ENCODE measurements at places on chromosomes 3 and 15.

DNA sequence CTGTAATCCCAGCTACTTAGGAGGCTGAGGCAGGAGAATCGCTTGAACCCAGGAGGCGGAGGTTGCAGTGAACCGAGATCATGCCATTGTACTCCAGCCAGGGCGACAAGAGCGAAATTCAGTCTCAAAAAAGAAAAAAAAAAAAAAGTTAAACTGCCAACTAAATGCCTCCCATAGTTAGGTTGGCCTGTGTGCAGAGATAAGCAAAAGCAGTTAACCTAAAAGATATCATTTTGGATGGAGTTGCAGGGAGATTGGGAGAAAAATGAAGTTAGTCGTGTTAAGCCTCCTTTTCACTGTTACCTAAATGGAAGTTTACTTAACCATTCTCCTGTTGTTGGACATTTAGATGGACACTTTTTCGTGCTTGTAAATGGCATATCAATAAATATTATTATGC lies 11.4 kb upstream of the FETUB start:
- DNase-seq: no peak

- no peak for DNase-seq
Measured at GRCh38 chr3:72606005-72606800, 242.0 kb downstream of the SHQ1 start.

GRCh38 chr3:10557250-10557649 lies 51.9 kb upstream of the ATP2B2 start:
- DNase-seq: no peak

GRCh38 chr3:484341-484740 lies 287.8 kb downstream of the CHL1 start:
- DNase-seq: no peak

- no peak for DNase-seq
Measured at GRCh38 chr3:108122276-108122675, 31.4 kb upstream of the CD47 start.

DNA sequence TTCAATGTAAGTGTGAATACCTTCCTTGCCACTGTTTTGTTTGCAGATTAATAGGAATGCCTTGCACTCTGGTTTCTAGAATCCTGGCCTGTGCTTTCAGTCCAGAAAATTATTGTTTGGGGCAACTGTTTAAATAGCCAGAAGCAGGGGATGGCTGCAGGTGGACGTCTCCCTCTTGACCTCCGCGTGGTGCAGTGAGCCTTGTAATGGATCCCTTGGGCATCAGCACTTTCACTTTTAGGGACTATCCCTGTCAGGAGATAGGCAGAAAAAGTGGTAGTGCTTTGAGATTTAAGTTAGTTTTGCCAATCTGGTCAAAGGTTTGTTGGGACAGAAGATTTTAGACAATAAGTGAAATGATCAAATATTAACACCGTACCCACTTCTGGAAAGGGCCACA lies 178.6 kb upstream of the BHLHE40 start:
- DNase-seq: no peak

DNA sequence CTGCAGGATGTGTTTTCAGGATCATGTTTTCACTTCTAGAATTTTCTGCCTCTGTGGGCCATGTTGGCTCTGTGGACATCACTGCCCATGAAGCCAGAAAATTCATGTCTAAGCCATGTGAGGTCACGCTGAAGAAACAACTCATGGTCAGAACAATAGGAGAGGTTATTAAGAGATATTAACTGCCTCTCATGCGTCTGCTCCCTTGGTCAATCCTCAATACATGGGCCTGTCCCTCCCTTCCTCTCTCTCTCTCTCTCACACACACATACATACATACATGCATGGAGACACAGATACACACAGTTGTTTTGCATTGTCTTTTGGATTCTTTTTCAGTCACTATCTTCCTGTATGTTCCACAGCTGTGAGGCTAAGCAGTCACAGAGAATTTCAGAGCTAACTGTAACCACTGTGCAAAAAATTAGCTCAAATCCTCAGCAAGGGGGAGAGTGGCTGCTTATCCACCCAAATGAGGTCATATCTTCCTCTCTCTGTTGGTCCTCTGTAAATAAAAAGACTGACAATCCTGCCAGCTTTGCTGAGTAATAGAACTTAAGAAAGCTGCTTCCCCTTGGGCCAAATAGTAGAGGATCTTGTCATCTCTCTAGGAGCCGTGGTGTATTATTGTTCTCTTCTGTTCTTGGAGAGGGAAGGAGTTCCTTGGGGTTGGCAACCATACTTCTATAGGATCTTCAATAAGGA lies 45.6 kb downstream of the LRTM1 start:
- no peak for DNase-seq

DNA sequence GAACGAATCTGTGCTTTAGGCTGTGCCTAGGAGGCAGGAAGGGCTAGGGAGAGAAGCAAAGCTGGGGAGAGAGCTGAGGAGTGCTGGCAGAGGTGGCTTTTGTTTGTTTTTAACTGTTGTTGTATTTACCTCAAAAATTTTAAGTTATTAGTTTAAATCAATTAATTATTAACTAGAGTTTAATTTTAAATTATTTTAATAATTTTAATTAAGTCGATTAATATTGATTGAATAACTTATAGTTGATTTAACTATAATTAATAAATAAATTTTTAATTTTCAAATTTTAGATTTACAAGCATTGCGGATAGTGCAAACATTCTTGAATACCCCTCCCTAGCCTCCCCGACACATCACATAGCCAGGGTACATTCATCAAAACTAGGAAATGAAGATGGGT lies 30.6 kb downstream of the KLF15 start:
- no peak for DNase-seq

GRCh38 chr3:151362751-151363174 lies 21.8 kb downstream of the P2RY12 start:
- DNase-seq: no peak

DNA sequence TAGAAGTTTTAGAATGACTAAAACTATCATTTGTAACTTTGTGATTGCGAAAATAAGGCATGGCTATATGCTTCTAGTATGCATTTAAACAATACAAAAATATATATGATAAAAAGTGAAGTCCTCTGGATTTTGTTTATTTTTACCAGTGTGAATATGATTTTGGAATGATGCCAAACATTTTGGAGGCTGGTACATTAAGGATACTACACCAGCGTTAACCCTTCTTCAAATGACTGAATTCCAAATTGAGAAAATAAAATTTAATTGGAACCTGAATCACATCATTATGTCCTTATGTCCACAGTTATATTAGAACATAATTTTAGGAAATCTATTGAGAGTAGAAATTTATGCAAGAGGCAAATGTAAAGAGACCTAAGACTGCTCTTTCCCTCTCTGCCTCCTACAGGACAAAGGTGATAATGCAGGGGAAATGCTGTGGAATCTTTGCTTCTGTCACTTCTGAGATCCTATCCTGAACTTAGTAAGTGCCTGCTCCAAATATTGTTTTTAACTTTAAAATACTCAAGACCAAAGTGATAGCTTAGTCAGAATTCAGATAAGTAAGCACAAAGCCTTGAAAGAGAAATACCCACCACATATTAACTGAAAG lies 121.1 kb upstream of the NANOGP8 start:
- DNase-seq: no peak

DNA sequence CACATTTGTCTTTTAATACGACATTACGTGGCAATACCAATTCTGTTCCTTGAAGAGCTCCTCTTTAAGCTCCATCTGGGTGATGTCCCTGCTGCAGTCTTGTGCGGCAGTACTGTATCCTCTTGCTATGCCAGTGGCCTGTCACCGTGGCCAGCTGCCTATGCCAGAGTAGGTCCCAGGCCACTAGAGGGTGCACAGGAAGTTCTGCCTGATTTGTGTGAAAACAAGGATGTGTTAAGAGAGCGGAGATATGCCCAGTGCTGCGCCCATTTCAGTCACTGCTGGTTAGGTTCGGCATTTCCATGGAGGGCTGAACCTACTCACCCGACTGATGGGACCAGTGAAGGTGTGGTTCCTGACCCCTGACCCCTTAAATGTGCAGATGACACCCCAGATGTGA lies 25.2 kb downstream of the NIPA1 start:
- no peak for DNase-seq

DNA sequence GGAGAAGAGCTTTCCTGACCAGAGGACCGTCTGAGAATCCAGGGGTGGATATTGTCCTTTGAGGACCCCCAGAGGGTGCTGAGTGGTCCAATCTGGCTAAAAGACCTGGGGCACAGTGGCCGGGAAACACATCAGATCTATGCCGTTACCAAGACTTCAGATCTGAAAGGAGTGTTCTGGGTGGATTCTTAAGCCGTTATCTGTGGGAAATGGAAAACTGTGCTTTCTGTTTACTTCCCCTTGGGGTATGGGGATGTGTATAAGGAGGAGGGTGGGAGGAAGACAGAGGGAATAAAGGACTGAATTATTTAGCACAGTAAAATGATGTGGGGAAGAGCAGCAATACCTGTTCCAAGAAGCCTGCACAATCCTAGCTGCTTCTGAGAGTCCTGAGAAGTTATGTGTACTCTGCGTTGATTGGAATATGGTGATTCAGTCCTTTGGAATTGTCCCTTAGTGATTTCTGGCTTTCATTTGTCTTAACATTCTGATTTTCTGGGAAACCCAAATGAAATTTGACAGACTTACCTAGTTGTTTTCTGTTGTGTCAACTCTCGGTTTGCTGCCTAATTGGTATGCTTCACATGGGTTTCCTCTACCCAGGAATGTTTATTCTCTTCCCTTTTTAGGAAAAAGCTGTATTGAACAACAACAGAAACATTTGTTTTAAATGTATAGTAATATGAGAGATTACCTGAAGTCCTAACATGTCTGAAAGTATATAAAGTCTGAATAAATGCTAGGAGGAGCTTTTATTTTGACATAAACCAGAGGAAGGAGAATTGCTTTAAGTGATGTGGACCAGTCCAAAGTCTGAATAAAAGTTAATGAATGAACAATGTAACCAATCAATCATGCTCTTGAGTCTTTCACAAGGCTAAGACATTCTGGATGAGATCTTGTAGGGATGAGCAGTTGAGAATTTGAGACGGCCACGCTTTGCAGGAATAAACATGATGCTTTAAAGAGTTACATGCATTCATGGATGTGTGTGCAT lies 427.1 kb upstream of the C2CD4B start:
- no peak for DNase-seq

DNA sequence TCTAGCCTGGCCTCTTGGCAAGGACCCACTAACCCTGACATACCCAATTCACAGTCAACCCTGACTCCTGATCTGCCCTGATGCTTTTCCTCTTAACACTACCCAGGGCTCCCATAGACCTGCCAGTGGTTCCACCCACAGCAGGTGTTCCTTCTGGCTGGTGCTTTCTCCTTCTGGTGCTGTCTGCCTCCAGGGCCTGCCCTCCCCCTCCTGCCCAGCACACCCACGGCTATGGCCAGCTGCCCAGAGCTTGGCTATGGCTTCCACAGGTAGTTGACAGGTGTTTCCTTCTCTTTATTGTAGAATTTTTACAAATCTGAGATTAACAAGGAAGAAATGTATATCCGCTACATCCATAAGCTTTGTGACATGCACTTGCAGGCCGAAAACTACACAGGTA lies 46.5 kb upstream of the MANF start:
- DNase-seq: no peak

GRCh38 chr3:43995547-43996378 lies 245.9 kb upstream of the TOPAZ1 start:
- no peak for DNase-seq

DNA sequence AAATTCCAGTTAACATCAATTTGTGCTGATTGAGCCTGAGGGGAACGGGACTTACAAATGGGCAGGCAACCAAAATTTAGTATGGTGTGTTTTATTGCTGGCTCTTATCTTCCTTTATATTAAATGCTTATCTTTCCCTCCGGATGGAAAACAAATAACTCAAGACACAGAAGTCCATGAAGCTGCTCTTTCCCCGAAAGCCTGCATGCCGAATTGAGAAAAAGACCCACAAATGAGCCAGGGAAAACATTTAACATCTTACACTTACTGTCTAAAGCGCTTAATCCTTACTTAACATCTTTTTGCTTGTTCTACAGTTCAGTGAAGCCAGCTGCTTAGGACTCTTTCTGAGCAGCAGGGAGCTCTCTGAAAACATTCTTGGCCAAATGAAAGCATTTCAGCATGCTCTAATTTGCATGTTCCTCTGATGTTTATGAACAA lies 49.5 kb downstream of the HEG1 start:
- DNase-seq: no peak

- no peak for DNase-seq
Measured at GRCh38 chr3:126617571-126617970, 37.4 kb downstream of the TXNRD3 start.

DNA sequence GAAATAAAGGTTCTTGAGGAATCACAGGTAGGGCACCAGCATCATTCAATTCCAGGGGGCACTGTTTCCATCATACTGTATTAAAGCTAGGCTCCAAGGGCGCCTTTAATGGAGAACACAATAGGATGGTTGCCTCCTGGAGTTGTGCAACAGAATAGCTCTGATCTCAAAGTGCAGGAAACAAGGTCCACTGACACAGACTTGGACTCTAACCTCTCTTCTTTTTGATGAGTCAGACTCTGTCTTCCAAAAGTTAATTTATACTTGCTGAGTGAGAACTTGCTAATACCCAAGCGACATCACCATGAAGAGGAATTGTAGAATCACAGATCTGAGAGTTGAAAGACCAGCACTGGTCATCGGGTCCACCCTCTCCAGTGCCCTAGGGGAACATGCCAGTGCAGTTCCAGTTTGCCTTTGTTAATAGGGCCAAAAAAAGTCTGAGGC lies 94.4 kb upstream of the PHLDB2 start:
- no peak for DNase-seq

- no peak for DNase-seq
Measured at GRCh38 chr3:65020281-65021160, 332.7 kb upstream of the ADAMTS9 start.

GRCh38 chr3:138227650-138228049 lies 40.5 kb downstream of the ARMC8 start:
- DNase-seq: no peak

GRCh38 chr3:192889679-192890078 lies 28.0 kb downstream of the MB21D2 start:
- DNase-seq: no peak

GRCh38 chr3:56681984-56682461 lies 1.0 kb downstream of the TASOR start:
- DNase-seq: no peak

DNA sequence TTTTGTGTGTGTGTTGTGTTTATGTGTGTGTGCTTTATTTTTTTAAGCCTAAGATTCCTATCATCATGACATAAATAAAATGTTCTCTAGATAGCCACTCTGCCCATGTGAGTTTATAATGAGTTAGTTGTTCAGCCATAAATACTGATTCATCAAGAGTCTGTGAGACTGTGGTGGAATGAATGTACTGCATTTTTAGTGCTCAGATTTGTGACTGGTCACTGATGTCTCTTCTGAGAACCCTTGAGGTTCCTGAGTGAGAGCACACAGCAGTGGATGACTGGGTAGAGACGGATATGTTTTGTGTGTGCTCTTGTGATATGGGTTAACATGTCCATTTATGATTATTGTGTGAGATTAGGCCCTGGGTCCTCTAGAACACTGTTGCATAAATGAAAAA lies 51.2 kb downstream of the SETD5 start:
- no peak for DNase-seq

- DNase-seq: no peak
Measured at GRCh38 chr3:54853573-54854404, 74.1 kb downstream of the LRTM1 start.

- no peak for DNase-seq
Measured at GRCh38 chr3:183538486-183538885, 17.0 kb downstream of the KLHL6 start.

All from NCI-H2107 (cell line).